ENCODE measurements at places on chromosomes 11 and 22.

- DNase-seq, result no peak
Measured at GRCh38 chr22:49272546-49273125, 555.0 kb downstream of the BRD1 start.

DNA sequence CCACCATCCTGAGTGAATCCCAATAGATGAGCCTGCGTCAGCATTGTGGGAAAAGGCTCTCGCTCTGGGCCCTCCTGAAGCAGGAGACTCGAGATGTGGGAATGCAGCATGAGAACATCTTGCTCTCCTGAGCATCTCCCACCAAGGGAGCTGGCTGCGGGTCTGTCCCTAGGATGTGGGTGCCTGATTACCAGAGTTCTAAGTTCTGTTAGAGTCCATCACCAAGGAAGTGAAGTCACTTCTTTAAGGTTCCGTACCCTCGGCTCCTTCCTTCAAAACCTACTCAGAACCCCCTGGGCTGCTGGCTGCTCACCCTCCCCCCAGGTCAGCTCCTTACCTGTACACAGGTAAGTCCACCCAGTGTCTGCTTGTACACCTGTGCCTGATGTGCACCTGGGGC is 100.5 kb upstream of the IGLL5 start:
- DNase-seq, result no peak

- DNase-seq, result no peak
Measured at GRCh38 chr11:11884774-11885481, 43.2 kb downstream of the USP47 start.

- DNase-seq, result peak; percentile 28
Measured at GRCh38 chr11:61174273-61174672, 13.0 kb upstream of the VPS37C start.

Measured in hematopoietic multipotent progenitor cell treated with erythropoietin and hydrocortisone succinate and interleukin-3 and kit ligand, for 17 days (in vitro differentiated cells).